ENCODE measurements at places on chromosomes 1 and 21. TPM values are rescaled to one million over a fixed set of nuclear protein-coding genes. Genes with fewer than 3 reads are reported as not detected.

GRCh38 chr1:43564551-43565348 is 34.1 kb downstream of the PTPRF start:
- DNase-seq: no peak

DNA sequence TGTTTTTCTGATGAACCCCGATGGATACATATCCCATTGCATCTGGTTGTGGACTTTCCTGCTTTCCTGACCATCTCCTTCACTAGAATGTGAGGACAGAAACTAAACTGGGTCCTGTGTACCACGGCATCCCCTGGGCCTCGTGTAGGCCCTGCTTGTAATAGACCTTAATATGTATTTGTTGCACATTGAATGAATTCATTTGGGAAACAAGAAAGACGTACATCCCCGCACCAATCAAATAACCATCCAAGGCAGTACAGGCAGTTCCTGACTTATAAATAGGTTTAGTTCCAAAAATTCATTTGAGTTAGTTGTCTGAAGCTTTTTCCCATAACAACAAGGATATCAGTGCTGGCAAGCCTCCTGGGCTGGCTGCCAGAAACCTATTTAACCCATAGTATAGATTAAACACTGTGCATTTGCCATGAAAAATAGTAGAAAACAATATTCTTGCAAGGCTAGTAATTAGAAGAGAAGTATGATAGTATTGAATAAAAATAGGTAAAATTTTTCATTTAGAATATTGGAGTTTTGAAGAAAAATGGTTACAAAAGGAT is 81.8 kb upstream of the CD34 start:
- no peak for DNase-seq

The TMCO4 gene
- 22.0 TPM for polyA plus RNA-seq

The SMCP gene
- polyA plus RNA-seq: not detected

DNA sequence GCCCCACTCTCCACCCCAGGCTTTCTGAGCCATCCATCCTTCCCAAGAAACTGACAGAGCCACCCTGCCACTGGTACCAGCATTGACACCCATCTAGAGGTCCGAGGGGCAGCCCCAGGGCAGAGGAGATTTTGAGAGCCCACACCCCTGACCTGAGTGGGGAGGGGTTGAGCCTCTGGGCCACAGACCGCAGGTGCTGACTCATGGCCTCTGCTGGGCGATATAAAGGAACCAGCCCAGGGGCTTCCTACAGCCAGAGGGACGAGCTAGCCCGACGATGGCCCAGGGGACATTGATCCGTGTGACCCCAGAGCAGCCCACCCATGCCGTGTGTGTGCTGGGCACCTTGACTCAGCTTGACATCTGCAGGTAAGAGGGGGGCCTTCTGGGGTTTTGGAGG is at the start of gene PADI4:
TSS of gene PADI4 (plus strand) at position 252 of the 400 bp plus-strand sequence. CDS start at position 278, 26 bp downstream.
- DNase-seq: no peak

The INSRR gene
- not detected for polyA plus RNA-seq

Measured in BJ (cell line).